ENCODE measurements at places on chromosomes 5 and 9.

- DNase-seq = no peak
Measured at GRCh38 chr5:13985731-13986418, 41.4 kb upstream of the DNAH5 start.

GRCh38 chr9:75452512-75452911 is 364.2 kb downstream of the OSTF1 start:
- no peak for DNase-seq

GRCh38 chr5:169906745-169907649 is 73.3 kb downstream of the INSYN2B start:
- no peak for DNase-seq

DNA sequence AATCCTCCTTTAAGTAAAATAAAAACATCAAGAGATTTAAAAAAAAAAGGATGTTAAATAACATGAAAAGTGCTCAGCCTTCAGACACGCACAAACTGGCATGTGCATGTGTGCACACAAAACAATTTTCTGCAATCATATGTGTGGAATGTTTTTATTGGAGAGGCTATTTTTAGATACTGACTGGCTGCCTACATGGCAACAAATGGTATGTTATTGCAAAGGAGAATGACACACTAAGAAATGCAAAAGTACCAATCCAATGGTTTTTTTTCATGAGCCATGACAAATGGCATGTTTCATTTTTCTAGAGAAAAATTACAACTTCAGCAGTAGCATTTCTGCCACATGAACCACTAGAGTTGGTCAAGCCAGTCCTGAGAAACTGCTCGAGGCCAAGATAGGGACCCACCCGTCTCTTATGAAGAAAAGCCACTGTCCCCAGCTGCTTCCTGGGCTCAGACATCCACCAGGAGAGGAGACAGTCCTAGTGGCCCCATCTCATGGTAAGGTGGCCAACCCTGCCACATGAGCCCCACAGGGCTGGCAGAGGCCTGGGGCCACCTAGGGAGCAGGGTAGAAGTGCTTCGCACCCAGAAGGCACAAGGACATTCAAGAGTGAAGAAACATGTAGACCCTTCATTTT is 116.4 kb downstream of the MYO10 start:
- no peak for DNase-seq

GRCh38 chr5:56950626-56951125 is 1.2 kb downstream of the MIER3 start:
- DNase-seq = peak; percentile 37

DNA sequence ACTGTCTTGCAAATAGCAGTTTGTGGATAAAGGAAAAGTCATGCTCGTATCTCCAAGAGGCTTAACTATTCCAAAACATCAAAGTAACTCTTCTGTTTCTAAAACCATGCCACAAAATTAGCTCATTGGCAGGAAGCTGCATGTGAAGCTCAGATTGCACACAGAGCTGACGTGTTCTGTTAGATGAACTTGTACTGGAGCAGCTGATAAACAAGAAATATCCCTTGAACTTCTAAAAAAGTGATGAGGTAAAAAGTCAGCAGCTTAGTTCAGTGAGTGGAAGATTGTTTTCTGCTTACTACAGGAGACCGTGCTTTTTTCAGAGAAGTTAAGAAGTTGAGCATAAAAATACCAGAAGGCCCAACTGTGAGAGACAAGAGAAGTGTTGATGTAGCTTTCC is 113.2 kb downstream of the SLC12A2 start:
- DNase-seq = no peak

All from anterior cingulate cortex (tissue), 58 donors.